Activated naive CD8-positive, alpha-beta T cell treated with anti-CD3 and anti-CD28 coated beads, Interleukin-2, amount 50 U/mL, for 16 hours (primary cell): ENCODE measurements at places on chromosomes 13 and 19.

- no peak for DNase-seq
Observed at GRCh38 chr19:2060884-2061494, 9.9 kb upstream of the MKNK2 start.

DNA sequence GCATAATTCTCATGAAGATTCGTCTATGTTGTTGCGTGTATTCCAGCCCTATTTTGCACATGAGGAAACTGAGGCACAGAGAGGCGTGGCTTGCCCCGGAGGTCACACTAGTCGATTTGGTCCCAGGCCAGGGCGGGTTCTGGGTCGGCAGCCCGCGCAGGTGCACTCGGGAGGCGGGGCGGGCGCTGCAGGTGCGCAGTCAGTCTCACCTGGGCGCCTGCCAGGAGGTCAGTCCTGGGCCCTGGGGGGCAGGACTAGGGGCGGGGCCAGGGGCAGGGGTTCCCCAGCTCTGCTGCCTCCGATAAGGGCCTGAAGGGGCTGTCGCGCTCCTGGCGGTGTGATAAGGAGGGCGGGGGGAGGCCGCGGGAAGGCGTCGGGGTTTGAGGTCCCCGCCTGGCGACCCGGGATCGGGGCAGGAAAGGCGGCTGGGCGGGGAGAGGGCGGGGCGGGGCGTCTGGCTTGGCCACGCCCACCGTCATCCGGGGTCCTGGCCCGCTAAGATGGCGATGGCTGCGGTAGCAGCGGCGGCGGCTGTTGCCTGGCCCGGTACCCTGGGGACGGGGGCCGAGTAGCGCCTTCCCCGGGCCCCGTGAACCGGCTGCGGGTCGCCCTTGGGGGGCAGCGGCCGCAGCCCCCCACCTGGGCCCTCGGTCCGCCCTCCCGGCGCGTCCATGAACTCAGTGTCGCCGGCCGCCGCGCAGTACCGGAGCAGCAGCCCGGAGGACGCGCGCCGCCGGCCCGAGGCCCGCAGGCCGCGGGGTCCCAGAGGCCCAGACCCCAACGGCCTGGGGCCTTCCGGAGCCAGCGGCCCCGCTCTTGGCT lies at the start of gene ATG4D:
TSS of gene ATG4D (plus strand) at position 485 of the 822 bp plus-strand sequence. CDS start at position 672, 187 bp downstream.
- peak; percentile 48 for DNase-seq

DNA sequence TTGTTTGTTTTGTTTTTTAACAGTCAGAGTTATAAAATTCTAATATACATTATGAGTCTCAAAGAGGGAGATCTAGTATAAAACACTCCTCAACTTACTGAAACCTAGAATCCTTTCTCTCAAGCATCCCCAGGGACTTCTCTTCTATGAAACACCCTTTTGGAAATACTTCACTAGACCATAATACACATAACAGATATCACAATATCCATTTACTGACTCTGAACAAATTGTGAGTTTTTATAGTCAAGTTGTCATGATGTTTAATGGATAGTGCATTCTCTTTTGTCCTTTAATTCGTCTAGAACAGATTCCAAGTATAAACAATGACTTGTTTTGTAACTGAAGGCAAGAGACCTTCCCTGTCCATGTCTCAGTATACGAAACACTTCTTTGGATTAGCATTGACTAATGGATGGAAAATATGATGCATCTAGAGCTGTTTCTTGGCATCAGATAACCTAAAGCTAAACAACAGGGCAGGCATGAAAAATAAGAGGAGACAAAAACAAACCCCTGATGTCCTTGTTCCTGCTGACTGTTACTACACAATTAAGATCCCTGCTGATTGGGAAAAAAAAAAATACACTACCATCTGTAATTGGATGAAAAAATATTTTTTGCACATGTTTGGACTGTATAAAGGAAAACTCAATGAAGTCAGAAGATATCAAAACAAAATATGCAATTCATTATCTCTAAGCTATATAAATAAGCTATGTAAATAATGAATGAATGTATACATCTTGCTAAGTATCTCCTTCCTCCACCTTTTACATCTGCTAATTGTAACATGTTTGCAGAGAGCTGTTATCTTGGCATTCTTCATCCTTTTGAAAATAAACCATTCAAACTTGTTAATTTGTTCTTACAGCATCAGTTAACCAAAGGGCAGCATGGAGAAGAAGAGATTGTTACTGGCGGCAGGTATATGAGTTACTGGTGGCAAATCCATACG lies 214.2 kb downstream of the LACC1 start:
- no peak for DNase-seq

DNA sequence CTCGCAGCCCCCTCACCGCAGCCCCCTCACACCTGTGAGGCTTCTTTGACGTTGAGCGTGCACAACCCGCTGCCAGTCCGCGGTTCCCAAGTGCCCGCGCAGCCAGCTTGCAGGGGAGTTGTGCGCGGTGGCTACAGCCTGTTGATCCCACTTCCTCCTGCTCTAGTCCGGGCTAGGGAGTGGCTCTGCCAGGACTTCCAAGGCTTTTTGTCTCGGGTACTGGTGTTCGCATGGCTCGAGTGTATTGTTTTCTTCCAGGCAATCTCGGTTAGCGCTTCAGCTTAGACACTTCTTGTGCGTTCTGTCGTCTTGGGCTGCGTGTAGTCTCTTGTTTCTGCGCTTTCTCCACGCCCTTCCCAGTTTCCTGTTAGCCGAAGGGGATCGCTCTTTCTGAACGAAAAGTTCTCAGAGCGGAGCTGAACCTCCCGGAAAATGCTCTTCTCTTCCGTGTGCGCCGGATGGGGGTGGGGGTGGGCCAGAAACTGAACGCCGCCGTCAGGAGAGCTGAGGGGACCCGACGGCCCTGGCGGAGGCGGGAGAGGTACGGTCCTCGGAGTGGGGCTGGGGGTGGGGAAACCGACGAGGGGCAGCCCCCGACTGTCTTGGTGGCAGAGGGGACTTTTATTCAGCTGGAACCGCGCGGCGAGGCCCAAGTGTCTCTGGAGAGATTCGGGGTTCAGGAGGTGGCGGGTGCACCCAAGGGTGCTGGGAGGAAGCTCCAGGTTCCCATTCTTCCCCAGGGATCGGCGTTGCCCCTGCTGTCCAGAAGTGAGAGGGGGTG lies 697 bp upstream of the DGKH start:
- no peak for DNase-seq

- DNase-seq: no peak
Observed at GRCh38 chr19:21269813-21270212, 59.4 kb downstream of the ZNF708 start.

GRCh38 chr19:31562966-31563612 lies 213.9 kb upstream of the TSHZ3 start:
- DNase-seq: no peak

- no peak for DNase-seq
Observed at GRCh38 chr13:93254775-93255174, 28.2 kb downstream of the GPC6 start.

DNA sequence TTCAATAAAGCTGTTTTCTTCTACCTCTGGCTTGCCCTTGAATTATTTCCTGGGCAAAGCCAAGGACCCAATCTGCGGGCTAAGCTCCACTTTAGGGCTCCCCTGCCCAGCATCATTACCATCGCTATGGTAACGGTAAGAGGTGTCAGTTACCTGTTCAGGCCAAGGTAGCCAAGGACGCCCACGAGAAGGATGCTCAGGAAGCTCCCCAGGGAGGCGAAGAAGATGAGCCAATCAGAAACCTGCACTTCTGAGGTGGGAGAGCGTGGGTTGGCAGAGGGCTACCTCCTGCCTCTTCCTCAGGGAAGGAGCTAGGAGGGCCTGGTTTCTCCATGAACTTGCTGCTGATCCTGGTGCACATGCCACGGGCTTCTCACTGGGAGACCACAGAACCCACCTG lies 24.7 kb downstream of the IL12RB1 start:
- no peak for DNase-seq

DNA sequence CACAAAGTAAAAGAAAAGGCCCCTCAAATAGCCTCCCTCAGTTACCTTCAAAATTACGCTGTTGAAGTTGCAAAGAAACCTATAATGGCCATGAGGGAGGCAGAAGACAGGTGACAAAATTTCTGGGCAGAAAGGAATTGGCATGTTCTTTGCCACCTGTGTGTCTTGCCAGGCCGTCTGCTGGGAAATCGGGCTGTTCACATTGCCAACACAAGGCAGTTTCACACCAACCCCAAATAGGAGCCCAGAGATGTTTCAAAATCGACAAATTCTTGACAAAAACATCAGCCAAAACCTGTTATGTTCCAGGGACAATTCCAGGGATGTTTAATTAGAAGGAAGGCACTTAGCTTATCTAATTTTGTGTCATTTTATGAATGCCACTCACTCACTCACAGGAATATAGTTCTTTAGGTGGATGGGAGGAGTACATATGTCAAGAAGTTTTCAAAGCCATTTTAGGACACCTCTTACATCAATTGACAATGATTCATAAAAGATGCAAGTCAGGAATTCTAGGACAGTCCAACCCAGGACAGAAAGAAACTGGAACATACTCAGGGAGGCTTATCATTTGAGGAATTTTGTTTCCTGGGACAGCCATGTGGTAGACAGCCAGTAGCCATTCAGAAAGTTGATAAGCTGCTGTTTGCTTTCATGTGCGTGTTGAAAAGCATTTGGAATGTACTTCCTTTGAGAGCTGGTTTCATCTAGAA lies 164.5 kb downstream of the RGCC start:
- no peak for DNase-seq

DNA sequence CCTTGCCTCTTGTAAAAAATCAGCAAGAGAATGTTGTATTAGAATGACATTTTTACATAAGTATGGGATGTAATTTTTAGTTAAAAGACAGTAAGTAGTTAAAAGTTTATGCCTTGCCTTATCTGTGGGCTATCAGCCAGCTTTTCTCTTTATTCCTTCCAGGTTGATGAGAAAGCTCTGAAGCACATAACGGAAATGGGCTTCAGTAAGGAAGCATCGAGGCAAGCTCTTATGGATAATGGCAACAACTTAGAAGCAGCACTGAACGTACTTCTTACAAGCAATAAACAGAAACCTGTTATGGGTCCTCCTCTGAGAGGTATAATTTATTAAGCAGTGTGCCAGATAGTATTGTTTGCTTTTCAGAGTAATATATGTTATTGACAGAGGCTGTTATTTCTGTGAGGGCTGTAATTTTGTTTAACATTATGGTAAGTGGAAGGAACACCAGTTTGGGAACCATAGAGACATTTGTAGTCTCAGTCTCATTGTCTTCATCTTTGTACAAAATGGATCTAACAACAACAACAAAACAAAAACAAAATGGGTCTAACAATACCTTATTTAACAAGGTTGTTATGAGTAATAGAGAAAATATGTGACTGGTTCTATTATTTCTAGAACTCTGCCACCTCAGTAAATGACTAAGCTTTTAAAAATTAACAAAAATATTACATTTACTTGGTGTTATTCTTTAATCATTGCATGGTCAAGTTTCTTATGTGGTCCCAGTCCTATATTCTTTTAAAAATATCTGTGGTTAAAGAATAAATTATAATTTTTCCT lies 112.8 kb downstream of the TDRD3 start:
- no peak for DNase-seq

DNA sequence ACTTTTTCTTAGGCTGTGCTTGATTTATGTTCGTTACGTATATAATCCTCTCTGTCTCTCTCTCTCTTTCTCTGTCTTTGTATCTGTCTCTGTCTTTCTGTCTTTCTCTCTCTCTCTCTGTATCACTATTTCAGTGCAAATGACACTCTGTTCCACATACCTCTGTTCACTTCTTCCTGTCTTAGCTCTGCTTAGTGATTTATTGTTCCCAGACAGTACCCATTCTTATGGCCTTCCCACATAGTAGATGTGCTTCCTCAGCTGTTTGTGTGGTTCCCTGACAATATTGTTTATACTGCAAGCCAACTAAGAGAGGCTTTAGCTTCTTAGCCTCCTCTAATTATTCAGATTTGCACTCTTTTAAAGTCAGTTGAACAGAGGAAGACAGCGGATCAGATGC lies 1244.2 kb downstream of the DIAPH3 start:
- no peak for DNase-seq

GRCh38 chr13:71524245-71524612 lies 342.8 kb downstream of the DACH1 start:
- no peak for DNase-seq

DNA sequence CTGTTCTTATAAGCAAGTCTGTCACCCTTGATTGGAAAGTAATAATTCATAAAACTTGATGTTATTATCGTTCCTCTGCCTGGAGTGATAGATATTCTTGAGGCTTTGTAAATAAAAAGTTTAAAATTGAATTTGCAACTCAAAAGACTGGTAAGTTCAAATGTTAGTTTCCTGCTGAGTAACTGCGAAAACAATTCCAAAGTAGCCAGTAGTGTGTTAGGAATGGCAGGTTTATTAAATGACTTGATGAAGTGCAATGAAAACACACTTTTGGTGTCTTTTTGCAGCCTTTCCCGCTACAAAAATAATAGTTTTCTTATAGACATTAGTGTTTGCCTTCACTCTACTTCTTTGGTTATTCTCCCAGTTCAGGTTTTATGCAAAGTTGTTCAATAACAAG lies 299.3 kb downstream of the DLEU7 start:
- no peak for DNase-seq

GRCh38 chr13:102907886-102908515 lies 62.2 kb downstream of the ERCC5 start:
- DNase-seq: no peak

DNA sequence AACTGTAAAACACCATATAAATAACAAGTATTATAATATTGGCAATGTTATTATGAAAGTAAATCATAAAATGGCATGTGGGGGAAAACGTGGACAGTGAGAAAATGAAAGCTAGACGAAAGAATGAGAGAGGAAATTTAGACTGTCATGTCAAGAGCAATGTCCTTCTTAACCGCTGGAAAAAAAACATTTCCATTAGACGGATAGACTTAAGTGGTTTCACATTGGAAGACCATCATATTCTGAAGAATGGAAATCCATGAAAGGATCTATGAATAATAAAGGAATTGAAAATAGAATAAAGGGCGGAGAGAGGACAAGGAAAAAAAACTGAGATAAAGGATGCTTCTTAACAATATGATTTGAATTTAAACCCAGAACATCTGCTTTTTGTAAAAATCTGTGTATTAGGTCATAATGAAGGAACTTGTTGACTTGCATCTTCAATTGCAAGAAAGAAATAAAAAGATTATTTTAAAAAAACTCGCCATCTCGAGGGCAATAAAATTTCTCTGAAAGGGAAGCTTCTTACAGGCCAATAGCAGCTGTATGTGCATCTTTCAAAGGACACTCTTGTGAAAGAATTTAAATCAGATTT lies 90.6 kb downstream of the SPRY2 start:
- DNase-seq: no peak

DNA sequence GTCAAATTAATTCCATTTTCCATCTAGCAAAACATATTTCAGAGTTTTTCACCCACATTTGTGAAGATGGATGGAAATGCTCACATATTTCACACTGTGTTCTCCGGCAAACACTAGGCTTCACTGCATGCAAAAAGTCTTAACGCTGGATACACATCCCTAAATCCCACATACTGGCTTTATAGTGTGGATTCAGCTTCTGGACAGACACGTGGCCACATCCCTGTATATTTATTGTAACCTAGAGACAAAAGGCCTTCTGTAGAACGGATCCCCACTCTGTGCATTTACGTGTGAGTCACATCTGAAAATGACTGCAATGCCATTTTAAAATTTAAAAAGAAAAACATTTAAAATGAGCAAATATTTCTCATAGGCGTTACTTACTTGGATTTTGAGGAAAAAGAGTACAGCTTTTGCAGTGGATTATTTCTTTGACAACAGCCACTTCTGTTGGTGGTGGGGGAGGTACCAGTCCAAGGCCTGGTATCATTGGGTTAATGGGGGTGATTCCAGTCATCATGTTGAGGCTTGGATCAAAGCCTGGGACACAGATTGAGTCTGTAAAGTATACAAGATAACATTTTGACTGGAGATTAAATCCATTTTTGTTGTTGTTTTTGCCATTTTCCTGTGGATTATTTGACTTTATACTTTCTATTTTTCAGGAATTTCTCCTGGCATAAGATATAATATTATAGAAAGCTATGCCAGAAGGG lies 337.7 kb downstream of the DNAJC15 start:
- no peak for DNase-seq
